ENCODE measurements at places on chromosomes 4 and X.

DNA sequence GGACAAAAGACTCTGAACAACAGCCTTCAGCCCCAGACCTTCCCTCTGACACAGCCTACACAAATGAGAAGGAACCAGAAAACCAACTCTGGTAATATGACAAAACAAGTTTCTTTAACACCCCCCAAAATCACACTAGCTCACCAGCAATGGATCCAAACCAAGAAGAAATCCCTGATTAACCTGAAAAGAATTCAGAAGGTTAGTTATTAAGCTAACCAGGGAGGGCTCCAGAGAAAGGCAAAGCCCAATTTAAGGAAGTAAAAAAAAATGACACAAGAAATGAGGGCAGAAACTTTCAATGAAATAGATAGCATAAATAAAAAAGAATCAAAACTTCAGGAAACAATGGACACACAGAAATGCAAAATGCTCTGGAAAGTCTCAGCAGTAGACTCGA lies 224.0 kb downstream of the TRIML1 start:
- DNase-seq, result no peak

DNA sequence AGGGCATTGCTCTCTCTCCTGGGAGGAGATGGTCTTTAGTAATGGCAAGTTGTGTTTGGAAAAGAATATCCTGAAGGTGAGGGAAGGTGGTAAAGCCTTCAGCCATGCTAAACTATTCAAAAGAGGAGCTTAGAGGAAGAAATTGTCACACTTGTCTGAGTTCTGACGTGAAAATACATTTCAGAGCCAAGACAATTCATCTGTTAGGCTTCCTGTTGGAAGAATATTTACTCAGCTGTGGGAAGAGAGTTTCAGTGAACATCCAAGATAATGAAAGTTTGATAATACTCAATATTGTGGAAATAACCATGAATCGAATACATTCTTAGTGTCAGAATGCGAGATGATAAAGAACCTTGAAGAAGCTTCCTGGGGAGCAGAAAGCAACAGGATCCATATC lies 143.3 kb downstream of the GPAT3 start:
- no peak for DNase-seq

DNA sequence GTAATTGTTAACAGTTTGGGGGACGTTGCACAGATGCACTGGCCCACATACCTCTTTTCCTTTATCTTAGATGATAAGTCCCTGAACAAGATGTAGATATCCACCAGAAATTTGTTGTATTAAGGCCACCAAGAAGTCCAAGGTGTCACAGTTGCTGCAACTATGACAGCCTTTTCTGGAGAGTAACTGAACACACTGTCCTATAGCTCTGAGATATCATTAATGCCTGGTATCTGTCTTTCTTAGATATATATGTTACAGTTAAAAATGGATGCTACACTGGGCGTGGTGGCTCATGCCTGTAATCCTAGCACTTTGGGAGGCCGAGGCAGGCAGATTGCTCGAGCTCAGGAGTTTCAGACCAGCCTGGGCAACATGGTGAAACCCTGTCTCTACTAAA lies 77.8 kb upstream of the PRDX4 start:
- no peak for DNase-seq

DNA sequence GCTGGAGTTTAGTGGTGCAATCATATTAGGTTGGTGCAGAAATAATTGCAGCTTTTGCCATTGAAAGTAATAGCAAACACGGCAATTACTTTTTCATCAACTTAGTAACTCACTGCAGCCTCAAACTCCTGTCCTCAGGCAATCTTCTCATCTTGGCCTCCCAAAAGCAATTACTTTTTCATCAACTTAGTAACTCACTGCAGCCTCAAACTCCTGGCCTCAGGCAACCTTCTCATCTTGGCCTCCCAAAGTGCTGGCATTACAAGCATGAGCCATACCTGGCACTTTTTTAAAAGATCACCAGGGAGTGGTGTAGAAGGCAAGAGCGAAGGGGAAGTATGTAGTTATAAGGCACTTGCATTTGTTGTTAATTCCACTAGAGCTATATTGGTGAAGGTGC lies 491.1 kb upstream of the ADGRL3 start:
- DNase-seq, result no peak

DNA sequence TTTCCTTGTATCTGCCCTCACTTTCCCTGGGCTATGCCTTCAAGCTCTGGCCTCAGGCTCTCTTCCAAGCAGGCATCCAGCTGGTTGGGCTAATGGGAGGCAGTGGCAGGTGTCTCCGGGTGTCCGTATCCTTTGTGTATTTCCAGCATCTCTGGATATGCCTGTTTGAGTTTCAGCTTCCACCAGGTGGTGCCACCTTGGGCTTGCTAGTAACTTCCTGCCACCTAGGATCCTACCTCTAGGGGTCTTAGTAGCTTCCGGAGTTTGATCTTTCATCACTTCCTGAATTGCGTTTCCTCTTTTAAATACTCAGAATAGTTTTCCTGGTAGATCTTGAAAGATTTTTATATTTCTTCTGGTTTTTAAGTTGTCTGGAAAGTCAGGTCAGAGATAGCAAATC lies 23.2 kb upstream of the ANOS1 start:
- no peak for DNase-seq

DNA sequence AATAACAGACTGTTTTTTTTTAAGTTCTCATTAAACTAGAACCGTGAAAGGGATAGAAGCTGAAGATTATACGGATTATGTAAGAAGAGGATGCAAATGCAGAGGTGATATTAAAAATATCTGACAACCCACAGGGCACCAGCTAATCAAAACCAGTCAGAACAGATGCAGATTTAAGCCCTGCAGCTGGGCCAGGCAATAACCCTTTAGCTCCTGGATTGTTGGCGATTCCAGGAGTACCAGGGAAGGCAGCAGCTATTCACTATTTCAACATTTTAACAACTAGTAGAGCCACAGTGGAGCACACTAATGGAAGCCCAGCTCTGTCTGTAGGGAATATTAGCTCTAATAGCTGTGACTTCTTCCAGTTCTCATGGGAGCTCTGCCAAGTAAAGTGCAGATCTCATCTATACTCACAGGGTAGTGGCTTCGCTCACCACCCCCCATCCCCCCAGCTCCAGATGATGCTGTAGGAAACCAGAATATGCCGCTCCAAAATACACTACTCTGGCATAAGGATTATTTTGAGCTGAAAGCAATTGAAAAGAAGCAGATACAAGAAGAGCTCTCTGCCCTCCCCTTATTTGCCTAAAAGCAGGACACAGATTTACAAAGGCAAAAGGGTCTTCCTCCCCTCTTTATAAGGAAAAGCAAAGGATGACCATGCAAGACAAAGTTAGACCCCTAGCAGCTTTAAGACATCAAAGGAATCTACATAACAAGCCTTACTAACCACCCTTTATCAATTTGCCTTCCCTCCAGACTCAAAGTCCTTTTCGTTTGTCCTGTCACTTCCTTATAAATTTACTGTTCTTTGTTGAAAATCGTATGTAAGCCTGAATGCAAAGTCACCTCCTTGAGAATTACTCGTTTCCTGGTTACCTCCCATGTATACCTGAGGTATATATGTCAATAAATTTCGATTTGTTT lies 13.7 kb downstream of the SCD5 start:
- no peak for DNase-seq

- peak; percentile 70 for DNase-seq
Observed at GRCh38 chr4:74117024-74117534, 18.1 kb upstream of the CXCL2 start.

DNA sequence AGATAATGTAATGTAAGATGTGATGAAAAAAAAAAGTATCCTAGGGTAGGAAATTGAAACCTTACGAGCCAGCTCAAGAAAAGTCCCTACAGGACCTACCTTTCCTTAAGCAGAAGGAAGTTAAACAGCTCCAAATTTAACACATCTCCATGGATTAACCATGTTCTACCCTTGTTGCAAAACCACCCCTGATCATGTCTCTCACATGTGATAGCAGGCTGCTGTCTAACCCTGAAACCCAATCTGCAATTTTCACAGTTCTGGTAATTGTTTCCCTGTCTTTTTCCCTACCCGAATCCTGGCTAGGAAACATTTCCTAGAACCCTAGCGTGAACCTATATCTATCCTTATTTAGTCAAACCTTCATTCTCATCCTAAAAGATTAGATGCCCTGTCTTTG lies 198.9 kb downstream of the SPOCK3 start:
- no peak for DNase-seq

GRCh38 chr4:173801876-173802661 lies 272.0 kb upstream of the HAND2 start:
- DNase-seq, result no peak

DNA sequence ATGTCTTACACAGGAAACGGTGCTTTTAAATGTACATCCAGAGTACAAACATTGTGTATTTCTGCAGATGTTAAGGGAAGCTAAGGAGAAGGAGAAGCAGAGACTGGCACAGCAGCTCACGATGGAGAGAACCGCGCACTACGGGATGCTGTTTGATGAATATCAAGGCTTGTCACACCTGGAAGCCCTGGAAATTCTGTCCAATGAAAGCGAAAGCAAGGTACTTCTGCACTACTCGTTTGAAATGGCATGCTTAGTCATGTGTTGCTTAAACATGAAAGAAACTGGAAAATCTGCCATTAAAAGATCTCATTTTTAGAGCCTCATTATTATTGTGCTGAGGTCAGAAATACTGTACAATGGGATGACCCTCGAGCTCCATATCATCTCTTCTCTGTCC lies 47.2 kb downstream of the FAM114A1 start:
- DNase-seq, result no peak

DNA sequence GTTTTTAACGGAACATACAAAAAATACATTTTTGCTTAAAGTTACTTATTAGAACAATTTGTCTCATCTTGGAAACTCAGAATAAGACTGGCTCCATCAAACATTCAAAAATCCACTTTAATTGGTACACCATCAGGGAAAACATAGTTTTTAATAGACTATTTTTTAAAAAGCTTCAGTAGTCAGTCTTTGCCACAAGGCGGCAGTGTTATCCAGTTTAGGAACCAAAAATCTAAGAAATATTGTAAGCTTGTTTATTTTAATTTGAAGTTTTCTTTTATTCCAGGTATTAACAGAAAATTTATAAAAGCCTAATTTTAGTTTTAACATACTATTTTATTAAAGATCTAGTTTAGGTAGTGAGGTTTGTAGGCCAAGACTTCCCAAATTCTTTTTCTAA lies 107.7 kb downstream of the APOOL start:
- no peak for DNase-seq

- DNase-seq, result no peak
Observed at GRCh38 chr4:102339018-102339417, 6.3 kb downstream of the SLC39A8 start.

DNA sequence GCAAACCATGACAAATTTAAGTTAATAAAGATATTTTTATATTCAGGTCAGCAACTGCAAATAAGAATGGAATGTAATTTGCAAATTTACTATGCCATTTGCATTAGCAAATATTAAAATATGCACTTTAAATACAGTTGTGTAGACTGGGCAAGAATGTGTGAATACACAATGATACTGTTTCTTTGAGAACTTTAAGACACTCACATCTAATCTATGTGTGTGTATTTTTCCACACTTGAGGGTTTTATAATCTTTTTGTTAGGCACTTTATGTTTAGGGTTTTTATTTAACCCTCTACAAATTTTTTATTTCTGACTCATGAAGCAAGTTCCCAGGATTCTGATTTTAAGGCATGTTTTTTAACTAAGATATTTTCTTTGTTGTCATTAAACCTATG lies 23.9 kb upstream of the NDNF start:
- no peak for DNase-seq

DNA sequence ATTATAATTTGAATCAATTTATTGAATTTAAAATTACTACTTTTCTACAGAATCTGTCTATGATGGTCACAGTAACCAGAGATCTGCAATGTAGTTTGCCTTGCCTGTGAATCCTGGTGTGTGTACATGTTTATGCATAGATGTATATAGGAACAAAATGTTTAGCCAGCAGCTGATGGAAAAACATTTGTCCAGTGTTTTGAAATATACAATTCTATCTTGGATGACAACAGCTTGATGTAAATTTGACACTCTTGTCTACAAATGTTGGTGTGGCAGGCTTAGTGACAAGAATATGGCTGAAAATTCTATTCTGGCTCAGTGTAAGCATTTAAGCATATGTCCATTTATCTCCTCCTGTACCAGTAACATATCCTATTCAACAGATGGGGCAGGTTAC lies 229.4 kb downstream of the RCHY1 start:
- no peak for DNase-seq

DNA sequence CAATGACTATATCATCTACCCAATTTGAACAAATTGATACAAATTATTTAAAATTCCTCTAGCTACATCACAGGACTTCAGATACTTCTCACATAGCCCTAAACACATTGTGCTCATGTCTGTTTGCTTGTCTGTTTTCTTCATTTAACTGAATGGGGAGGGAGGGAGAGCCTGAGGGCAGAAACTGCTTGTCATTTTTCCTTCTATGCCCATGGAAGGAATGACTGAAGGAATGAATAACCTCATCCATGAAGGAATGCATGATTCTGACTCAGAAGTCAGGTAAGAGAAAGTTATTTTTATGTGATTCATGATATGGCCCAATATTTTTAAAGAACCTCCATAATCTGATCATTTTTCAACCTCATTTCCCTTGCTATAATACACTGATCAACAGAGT lies 418.0 kb upstream of the PITX2 start:
- no peak for DNase-seq

- DNase-seq, result no peak
Observed at GRCh38 chr4:15130441-15130840, 128.2 kb downstream of the CPEB2 start.

DNA sequence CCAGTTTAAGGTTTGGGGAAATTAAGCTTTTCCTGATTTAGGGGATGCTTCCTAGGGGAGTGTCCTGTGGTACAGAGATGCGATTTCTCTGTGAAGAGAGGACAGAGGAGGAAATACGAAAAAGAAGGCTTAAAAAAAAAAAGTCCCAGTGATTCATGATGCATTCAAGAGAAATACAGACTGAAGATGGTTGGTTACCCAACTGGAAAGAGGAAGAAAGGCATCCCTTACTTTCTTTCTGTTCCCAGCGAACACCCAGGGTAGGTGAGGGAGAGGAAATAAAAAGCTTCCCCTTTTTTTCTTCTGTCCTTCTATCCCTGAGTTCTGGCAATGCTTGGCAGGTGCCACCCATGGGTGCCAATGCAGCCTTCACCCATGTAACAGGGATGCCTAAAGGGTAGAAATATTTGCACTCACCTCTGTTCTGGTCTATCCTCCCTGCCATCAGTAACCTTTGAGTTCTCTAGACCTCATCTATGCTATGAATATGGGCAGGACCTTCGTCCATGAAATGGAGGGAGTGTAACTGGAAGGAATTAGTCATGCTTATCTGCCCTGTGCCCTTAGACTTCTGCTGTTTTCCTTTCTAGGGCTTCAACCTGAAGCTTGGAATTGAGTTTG lies 230.1 kb upstream of the GALNTL6 start:
- no peak for DNase-seq

DNA sequence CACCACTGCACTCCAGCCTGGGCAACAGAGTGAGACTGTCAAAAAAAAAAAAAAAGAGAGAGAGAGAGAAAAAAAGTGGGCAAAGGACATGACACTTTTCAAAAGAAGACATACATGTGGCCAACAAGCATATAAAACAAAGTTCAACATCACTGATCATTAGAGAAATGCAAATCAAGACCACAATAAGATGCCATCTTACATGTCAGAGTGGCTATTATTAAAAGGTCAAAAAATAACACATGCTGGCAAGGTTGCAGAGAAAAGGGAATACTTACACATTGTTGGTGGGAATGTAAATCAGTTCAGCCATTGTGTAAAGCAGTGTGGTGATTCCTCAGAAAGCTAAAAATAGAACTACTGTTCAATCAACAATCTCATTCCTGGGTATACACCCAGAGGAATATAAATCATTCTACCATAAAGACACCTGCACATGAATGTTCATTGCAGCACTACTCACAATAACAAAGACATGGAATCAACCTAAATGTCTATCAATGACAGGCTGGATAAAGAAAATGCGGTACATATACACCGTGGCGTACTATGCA lies 94.9 kb upstream of the TRIM2 start:
- DNase-seq, result no peak

Measured in uterus (tissue), 4 donors.